ENCODE measurements at places on chromosomes 7 and 10.

- DNase-seq, result no peak
Observed at GRCh38 chr7:33395340-33395739, 266.0 kb downstream of the BBS9 start.

DNA sequence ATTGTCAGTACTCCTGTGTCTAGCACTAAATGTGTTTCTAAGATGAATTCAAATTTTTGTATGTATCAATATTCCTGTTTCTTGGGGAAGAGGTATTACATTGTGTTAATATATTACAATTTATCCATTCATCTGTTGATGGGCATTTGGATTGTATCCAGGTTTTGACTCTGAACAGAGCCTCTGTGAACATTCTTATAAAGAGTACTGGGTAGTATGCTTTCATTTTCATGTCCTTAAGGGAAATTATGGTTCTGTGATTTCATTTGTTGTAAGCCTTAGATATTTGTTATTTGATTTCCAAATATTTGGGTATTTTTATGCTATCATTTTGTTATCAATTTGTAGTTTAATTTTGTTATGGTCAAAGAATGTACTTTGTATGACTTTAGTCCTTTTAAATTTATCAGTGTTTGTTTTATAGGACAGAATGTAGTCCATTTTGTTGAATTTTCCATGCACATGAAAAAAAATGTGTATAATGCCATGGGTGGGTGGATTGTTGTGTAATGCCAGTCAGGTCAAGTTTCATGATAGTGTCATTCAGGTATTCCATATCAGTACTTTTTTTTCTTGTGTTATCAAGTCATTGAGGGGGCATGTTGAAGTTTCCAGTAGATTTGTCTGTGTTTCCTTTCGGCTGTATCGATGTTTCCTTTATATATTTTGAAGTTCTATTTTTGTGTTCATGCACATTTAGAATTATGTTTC is 38.4 kb downstream of the STAM start:
- no peak for DNase-seq

DNA sequence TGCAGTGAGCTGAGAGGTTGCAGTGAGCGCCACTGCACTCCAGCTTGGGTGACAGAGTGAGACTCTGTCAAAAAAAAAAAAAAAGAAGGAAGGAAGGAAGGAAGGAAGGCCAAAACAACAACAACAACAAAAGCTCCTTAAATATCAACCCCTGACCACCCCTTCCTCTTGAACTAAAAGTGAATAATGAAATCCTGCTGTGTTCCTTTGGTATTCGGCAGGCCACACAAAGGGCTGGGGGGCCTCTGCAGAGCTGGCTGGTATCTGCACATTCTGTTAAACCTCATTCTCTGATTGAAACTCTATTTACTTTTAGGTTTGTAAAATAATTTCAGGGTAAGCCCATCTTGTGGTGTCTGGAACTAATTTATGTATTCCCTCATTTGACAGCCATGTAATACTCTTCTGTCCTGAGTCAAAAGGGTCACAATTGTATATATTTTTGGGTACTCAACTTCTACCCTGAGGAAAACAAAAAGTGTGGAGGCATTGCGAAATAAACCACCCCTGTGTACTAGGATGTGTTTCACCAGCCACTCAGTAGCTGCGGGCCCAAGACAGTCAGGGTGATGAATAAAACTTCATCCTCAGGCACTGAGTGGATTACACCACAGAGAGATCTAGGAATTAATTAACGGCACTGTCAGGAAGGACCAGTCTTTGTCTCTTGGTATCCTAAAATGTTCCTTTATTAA is 446.4 kb upstream of the PFKP start:
- no peak for DNase-seq

DNA sequence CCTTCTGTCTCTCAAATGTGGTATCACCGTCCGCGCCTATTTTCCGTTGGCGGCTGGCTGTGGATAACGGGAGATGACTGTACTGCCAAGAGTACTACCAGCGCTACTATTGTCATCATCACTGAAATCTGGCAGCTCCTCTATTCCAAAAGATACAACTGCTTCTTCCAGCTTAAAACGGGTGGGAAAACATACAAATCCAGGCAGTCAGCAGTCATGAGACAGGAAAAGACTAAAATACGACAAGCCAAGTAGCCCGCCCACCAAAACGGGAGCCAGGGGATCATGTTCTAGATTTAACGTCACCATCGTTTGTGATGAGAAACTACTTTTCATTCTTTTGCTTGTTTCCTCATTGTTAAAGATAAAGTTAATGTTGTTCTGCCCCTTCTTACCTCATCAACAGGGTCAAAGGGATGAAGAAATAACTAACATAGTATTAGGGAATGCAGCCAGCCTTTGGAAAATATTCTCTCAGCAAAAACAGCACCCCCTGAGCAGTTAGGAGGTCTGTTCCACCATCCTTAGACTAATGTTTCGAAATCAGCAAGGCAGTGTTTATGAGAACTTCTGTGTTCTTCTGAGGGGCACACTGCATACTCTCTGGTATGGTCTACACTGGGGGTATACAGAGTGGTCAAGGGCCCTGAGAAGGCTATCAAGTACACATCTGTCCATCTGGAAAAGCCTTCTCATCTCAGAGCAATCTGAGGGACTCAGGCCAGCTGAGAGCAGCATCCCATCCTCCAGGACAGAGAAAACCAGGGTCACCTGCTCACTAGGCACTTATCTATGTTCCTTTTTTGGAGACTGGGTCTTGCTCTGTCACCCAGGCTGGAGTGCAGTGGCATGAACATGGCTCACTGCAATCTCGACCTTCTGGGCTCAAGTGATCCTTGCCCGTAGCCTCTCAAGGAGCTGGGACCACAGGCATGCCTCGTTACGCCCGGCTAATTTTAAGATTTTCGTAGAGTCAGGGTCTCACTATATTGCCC is 47.5 kb downstream of the GNA12 start:
- DNase-seq, result peak; percentile 66

DNA sequence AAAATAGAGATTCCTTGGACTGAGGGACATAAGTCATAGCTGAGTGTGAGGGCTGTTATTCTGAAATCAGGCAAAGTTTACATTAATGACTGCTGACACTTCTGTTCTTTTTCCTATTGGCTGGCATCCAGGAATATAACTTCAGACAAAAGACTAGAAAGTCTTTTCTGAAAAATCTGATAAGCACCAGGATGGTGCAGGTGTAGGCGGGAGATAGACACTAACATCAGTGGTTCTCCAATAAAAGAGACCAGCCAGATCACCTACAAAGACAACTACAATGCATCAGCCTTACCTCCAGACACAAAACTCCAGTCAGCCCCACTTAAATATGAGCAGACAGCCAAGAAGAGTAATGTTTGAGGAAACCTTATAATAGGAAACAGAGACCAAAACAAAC is 168.3 kb upstream of the LRGUK start:
- DNase-seq, result no peak

DNA sequence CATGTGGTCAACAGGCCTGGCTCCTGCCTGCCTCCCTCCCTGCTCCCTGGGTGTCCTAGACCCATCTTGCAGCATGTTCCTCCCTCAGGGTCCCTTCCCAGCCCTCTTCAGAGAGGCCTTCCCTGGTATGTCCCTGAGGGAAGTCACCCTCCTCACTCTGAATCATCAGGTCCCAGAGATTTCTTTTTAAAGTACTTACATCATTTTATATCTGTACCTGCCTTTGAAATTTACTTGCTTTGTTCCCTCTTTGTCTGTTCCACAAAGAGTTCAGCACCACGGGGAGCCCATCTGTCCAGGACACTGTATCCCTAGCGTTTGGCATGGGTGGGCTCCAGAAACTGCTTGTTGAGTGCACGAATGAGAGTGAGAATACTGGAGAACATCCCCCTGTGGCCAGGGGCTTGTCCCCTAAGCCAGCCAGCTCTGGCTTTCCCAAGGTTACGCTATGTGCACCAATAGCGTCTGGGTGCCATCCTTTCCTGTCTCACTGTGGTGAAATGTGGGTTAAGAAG is 50.6 kb upstream of the IGFBP3 start:
- DNase-seq, result no peak

- DNase-seq, result no peak
Observed at GRCh38 chr10:22679608-22680007, 34.8 kb downstream of the PIP4K2A start.

- DNase-seq, result no peak
Observed at GRCh38 chr10:23965880-23966279, 243.1 kb upstream of the KIAA1217 start.

GRCh38 chr7:135715673-135716072 is 12.3 kb downstream of the SLC13A4 start:
- DNase-seq, result no peak

DNA sequence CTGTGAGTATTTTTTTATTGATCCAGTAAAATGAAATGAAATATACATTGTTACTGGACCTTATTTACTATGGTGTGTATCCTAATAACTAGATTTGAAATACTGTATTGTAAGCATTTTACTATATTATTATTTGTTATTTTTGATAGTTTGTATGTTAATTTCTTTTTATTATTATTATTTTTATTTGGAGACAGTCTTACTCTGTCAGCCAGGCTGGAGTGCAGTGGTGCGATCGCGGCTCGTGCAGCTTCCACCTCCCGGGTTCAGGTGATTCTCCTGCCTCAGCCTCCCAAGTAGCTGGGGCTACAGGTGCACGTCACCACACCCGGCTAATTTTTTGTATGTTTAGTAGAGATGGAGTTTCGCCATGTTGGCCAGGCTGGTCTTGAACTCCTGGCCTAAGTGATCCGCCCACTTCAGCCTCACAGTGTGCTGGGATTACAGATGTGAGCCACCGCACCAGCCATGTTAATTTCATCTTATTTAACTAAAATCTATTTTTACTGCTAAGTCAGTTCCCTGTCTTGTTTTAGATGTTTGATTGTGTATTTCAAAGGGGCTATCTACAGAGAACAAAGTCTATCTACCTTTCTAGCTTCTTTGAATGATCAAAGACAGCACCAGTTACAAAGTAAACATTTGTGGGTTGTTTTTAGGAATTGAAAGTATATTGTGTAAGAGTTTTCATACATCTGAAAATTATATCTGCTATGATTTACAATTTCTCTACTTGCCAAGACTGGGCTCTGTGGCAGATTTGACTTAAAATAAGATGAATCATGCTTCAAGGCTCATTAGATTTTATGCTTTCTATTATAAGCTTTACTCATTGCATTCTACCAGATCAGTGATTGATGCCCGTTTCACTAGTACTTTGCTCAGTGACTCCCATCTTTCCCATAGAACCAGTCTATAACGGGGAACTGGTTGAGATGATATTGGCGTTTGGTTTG is 41.6 kb downstream of the CDC123 start:
- peak; percentile 14 for DNase-seq

DNA sequence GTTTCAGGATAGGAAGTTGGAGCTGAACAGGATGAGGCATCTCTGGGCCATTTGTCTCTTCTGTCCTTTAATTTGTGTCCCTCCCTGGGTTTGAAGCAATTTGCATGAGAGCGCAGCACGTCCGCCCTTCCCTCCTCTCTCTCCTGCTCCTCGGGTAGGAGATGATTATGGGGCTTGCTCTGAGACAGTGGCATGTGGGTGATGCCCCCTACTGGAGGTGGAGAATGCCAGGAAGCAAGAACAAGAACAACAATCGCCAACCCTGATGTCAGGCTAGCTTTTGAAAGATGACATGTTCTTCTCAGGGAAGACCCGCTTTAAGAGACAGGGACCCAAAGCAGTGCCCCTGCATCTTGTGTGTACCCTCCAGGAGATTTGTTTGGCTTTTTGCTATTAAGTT is 63.9 kb upstream of the LOXL4 start:
- DNase-seq, result no peak

- DNase-seq, result peak; percentile 17
Observed at GRCh38 chr10:18545621-18546305, 105.6 kb downstream of the NSUN6 start.

DNA sequence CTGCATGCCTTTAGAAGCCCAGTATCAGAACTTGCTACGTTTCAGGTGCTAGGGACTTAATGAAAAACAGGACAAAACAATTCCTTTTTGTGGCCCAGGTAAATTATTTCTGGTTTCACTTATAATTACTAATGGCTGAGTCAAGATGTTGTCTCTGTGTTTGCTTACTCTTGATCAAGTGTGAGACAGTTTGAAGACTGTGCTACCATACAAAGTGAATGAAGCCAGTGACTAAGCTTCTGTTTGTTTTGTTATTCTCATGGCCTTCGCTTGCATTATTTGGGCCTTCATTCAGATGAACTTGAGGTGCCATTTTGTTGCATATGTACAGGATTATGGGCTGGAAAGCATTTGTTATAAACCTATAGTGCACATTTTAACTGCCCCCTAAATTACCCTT is 17.9 kb downstream of the SMNDC1 start:
- no peak for DNase-seq

- DNase-seq, result no peak
Observed at GRCh38 chr10:79938728-79939406, 10.0 kb downstream of the SFTPD start.

GRCh38 chr7:155585532-155585895 is 39.2 kb upstream of the CNPY1 start:
- no peak for DNase-seq

- DNase-seq, result no peak
Observed at GRCh38 chr7:28726555-28726954, 231.6 kb downstream of the TRIL start.

DNA sequence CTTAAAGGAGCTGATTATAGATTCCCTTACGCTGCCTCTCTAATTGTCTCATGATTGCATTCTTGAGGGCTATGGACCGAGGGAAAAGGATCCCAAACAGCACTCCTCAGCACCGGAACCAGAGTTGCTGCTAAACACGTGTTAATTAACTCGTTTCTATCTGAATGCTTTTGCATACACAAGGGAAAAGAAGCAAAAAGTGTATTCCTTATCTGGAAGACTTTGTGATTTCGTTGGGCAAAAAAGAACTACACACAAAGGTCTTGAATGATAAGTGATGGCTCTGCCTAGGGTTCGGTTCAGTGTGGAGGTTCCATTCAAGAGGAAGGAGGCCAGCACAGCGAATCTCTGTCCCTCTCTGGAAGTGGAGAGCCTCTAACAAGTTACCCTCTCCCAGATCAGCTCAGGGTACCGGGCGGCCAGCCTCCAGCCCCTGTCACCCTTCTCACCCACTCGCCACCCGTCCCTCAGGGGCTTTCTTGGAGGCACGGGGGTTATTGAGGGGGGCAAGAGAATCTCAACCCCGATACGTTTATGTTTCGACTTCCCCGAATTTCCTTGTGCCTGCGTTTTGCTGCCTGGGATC is 515 bp upstream of the SLC4A2 start:
- DNase-seq, result peak; percentile 45

DNA sequence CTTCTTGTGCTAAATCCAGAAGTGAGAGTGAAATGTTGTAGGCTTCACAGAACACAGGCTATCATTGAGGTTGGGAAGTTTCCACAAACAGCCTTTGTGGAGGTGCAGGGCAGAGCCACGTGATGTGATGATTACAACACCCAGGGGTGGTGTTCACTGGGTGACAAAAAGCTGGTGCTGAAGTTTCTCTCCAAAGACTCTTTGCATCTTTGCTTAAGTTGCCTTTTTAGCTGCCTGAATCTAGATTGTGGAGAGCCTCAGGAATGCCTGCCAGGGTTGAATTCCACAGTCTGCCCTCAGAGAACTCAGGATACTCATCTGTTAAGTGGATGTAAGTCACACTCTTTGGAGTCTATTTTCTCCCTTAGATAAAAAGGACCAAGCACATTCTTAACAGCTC is 56.3 kb downstream of the PLXNA4 start:
- peak; percentile 54 for DNase-seq
